ENCODE measurements at places on chromosomes 13 and 19.

DNA sequence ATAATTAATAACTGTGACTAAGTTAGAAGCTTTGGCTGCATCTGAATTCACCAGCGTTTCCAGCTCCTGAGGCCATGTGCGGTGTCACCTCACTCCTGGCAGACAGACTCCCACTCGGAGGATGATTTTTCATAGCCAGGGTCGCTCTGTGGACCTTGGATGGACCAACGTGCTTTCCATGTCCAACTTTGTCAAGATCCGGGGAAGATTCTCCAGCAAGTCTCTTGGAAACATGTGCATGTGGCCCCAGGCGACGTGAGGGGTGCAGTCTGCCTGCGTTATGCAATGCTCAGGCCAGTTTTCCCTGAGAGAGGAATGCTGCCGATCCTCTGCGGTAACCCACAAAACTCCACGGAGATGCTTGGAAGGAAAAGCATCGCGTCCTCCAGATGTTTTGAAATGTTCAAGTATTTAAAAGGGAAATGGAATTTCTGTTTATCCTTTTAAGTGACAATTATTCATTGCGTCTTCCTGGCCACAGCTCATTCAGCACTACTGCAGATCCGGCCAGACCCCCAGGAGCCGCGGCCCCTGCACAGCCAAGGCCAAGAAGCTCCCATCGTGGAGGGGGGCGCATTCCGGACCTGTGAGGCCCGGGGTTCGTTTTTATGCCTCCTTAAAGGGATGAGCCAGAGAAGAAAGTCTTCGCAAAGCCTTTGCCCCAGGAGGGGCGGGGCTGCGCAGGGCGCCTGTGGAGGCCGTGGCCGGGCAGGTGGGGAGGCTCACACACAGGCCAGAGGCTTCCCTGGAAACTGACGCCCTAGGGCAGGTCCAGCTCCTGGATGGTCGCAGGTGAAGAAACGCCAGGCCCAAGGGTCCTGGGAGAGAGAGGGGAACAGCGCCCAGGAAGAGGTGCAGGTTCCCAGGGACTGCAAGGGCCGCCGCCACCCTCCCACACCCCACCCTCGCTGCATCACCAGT, 46.0 kb downstream of the C13orf46 start:
- DNase-seq = no peak

DNA sequence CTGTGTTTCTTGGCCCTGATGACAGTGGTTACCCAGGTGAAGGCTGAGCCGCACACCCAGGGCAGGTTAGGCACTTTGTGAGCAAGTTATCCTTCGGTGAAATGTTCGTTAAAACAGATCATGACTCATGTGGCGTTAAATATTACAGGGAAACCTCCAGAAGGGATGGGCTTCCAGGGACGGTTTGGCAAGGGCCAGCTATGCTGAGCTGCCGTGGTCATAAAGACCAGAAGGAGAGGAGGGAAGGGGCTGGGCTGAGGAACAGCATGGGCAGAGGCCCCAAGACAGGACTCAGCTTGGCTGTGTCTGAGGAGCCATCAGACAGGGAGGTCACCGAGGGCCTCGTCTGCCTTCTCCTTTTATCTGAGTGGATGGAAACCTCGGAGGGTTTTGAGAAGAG, 47.5 kb downstream of the ATP11A start:
- no peak for DNase-seq

- no peak for DNase-seq
Observed at GRCh38 chr13:83773961-83774360, 108.3 kb downstream of the SLITRK1 start.

- DNase-seq = no peak
Observed at GRCh38 chr13:111926501-111927180, 140.3 kb upstream of the SOX1 start.

- no peak for DNase-seq
Observed at GRCh38 chr19:739998-740715, 10.8 kb upstream of the MISP start.

- DNase-seq = no peak
Observed at GRCh38 chr13:55783841-55784240, 1356.9 kb upstream of the PRR20A start.

- DNase-seq = no peak
Observed at GRCh38 chr13:32087955-32088747, 56.6 kb downstream of the FRY start.

DNA sequence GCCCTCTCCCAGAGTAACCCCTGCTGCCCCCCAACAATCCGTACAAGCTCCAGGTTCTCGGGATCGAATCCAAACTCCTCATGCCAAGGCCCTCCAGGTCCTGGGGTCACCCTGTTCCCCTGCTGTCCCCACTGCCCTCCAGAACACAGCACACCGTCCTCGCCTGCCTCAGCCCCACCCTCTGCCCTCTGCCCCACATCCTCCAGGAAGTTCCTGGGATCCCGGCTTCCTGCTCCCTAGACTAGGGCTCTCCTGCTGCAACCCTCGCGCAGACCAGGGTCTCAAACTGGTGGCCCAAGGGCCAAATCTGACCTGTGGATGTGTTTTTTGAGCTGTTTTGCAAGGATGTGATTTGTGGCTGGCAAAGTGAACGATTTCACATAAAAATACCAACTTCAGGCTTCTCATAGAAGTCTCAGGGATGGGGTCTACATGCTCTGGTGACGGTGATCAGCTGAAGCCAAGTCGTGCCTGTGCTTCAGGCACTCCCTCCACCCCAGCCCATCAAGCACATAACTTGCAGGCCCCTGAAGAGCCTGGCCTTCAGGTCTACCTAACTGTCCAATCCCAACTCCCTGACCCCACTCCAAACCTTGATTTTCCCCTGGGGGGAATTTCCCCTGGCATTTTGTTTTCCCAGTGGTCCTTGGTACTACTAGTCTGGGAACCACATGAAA, 1.8 kb downstream of the RABAC1 start:
- DNase-seq = no peak

DNA sequence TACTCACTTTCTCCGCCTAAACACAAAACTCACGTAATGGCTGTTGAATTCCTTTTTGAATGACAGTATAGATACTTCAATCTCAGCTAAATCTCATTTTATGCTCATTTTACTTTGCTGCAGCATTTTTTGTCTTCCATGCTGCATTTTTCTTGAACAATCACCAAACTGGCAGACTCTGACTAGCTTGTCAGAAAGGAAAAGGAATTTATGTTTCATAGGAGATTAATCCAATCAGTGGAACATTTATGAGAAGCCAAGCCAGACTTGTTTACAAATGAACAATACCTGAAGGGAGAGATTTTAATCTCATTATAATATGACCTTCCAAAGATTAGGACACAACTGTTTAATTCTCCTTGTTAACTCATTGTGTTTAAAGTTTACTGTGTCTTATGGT, 1044.3 kb downstream of the DIAPH3 start:
- DNase-seq = no peak

All from K562 (cell line).